ENCODE measurements at places on chromosomes 2 and 18.

- no peak for DNase-seq
These were observed 27.1 kb downstream of the LIPG start for GRCh38 chr18:49588971-49589370.

DNA sequence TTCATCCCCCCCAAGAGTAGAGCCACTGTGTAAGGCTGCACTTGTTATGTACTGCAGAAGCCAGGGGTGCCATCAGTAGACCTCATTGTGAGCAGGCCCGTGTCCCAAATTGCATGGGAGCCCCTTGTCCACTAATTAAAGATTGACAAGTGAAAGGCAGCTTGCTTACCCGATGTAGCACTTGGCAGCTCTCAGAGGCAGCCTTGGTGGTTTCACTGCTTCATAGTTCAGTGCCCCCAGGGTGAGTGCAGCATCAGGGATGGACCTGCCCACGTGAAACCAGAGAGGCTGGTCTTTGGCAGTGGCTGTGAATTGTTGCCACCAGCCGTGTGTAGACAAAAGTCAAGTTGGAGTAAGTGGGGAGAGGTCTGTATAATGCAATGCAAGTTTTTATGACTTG lies 13.3 kb downstream of the TUBB6 start:
- DNase-seq: no peak

DNA sequence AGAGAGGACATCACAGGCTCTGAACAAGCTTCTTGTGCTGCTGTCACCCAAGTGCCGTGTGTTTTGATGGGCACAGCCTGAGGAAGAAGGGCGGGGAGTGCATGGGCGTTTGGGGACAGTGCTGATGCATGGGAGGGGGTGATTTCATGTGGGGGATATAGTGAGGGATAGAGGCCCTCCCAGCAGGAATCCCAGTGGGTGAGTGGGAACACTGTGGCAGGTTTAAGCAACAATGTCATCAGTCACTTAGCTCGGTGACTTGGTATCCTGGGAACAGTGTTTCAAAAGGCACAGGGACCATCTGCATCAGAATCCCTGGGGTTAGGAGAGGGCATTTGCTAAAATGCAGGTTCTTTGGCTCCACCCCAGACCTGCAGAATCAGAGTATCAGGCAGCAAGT lies 609 bp downstream of the SIGLEC15 start:
- no peak for DNase-seq

DNA sequence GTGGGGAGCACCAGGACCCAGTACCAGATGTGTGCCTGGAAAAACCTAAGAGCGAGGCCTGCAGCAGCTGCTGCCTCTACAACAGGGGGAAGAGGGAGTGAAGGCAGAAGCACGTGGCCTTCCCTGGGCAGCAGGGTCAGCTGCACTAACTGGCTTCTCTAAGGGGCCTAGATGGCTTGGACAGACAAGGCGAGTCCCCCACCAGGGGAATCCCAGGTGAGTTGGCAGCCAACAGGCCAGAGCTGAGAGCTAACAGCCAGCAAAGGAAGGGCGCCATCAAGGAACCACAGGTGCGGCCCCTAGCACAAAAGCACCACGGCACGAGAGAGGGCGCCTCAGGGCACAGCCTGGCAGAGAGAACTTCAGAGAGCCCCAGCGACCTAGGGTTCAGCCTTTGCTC lies 19.8 kb upstream of the MAL start:
- no peak for DNase-seq

DNA sequence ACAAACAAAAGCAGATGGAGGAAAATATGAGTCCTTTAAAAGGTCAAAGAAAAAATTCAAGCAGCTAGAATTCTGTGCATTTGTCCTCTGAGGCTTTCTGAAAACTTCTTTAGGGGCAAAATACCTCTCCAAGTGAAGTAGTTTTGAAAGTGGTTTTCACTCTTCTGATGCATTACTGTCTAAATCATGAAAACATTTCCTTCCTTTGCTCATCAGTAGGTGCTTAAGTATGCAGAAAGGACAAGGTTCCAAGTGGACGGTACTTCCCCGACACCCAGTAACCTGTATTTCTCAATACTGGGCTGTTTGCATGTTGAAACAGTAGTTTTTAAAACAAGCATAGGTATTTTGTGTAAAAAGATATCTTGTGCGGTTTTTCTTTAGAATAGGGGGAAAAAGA lies 189.1 kb upstream of the ERBB4 start:
- no peak for DNase-seq

- no peak for DNase-seq
These were observed 221.4 kb upstream of the TFPI start for GRCh38 chr2:187775651-187776050.

DNA sequence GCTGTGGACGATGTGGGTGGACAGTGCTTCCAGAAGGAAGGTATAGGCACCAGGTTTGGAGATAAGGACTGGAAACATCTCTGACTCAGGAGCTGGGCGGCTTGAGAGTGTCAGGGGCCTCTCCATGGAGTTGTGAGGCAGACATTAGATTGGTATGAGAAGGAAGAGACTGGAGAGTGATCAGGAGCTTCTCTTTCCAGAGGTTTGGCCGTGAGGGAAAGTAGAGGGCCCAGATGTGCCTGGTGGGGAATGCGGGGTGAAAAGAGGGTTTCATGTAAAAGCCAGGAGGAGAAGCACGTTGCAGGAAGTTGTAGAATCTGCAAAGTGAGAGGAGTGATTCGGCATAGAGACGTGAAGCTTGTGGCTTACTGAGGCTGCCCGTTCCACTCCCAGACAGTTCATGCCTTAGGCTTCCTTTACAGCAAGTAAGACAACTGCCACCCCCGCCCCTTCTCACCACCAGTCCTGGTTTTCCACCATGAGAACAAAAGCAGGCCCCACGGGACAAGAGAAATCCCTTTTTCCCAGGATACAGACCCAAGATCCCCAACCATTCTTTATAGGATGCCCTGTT lies 166.3 kb upstream of the HDAC4 start:
- no peak for DNase-seq

DNA sequence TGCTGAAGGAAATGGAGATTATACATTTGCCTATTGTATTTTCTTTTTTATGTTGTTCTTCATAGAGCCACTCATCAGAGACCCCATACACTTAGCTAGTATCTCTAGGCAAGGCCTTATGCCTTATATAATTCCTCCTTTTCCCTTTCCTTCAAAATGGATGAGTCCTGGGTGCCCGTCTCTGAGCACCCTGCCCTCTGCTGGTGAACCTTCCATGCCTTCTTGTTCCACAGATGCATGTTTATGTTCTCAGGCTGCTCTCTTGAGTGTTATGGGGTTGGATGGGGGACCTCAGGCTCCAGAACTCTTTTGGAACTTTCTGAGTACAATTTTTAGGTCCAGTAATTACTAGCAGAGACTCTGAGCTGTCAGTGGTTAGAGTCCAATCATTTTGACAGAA lies 368.6 kb upstream of the SPRED2 start:
- no peak for DNase-seq

GRCh38 chr2:70959271-70959761 lies 19.1 kb upstream of the ANKRD53 start:
- DNase-seq: no peak

DNA sequence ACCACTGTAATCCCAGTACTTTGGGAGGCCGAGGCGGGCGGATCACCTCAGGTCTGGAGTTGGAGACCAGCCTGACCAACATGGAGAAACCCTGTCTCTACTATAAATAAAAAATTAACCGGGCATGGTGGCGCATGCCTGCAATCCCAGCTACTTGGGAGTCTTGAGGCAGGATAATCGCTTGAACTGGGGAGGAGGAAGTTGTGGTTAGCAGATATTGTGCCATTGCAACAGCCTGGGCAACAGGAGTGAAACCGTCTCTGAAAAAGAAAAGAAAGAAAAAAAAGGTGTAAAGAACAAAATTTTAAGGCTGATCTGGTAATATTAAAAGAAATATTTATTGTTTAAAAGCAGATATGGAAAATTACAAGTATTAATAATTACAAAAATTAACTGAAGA lies 29.7 kb downstream of the ZNF804A start:
- no peak for DNase-seq

DNA sequence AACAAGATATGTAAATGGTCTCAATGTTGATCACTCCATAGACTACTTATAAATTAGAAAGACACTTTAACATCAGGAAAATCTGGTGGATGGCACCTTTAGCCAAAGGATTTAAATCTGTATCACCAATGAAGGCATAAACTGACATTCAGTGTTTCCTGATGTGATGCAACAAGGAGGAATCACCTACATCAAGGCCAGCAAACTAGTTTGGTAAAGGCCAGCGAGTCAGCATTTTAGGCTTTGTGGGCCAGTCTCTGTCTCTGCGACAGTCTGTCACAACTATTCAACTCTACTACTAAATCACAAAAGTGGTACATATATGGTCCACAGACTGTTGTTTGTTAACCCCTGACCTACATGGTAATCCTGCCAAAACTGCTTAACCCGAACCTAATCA lies 33.3 kb downstream of the C2orf76 start:
- no peak for DNase-seq

DNA sequence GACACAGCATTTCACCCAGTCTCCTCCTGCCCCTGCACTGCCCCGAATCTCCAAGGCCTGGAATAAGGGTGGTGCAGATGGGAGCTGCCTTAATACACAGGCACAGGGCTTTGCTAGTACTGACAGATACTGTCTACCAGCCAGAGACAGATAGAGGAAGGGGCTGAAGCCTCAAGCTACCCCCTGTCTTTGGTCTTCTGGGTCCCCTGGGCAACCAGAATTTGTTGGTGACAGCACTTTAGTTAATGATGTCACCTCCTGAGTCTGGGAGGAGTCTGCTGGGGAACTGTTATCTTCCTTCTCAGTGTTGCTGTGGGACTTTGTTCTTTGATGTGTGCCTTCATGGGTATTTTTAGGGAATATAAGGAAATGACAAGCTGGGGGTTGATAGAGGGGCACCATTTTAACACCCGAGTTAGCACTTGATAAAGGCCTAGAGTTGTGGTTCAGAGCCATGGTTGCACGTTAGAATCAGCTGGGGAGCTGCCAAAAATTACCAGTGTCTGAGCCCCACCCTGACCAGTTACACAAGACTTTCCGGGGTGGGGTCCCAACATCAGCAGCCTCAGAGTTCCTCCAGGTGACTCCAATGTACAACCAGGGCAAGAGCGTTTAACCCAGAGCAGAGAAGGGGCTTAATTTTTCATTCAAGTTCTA lies 136.8 kb downstream of the SMAD7 start:
- peak; percentile 56 for DNase-seq

GRCh38 chr2:9690716-9691498 lies 60.1 kb upstream of the YWHAQ start:
- no peak for DNase-seq

GRCh38 chr2:46196871-46197462 lies 100.2 kb upstream of the EPAS1 start:
- no peak for DNase-seq

- DNase-seq: no peak
These were observed 104.3 kb upstream of the ST6GAL2 start for GRCh38 chr2:106990297-106990696.

DNA sequence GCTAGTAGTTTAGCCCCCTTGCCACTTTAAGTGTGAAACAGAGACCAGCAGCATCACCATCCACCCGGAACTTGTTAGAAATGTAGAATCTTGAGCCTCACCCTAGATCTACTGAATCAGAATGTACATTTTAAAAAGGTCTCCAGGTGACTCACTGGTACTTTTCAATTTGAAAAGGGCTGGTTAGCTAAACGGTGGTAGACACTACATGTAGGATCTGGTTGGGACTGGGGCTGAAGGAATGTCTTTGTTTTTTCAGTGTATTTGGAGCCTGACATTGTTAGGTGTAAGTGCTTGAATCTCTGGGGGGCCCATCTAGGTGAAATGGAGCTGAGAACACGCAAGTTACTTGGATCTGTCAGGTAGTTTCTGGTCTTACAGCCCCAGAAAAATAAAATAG lies 44.0 kb upstream of the XPO1 start:
- DNase-seq: no peak

- no peak for DNase-seq
These were observed 18.7 kb upstream of the TMEM200C start for GRCh38 chr18:5914016-5914415.

- DNase-seq: no peak
These were observed 179.1 kb downstream of the HAUS1 start for GRCh38 chr18:46283268-46283667.

DNA sequence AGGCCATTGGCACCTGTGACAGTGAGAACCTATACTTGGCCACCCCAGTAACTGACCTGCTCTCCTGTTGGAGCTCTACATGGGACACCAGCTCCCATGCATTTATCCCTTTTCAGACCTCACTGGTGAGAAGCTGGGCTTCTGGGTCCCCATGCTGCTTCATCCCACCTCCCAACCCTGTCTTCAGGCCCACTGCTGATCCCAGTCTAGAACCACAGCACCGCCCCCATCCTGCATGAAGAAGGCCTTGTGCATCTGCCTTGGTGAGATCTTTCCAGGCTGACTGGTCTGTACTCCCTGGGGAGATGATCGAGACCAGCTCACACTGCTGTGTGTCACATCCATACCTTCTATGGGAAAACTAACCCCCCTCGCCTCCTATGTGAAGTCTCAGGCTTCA lies 22.7 kb downstream of the TTC32 start:
- no peak for DNase-seq

DNA sequence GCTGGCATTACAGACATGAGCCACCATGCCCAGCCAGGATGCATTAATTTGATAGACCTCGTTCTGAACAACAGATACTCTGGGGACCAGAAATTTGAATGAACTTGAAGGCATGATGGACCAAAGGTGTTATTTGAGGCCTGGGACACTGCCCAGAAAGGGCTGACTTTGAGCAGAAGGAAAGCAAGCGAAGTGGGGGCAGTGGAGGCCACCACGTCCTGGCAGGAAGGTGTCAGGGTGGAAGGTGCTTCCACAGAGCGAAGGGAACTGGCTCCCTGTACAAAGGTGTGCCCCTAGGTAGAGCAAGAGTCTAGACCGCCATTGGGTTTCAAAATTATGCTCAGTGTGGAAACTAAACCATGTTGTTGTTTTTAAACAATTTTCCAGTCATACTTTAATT lies 23.9 kb downstream of the ZNF236 start:
- no peak for DNase-seq

- DNase-seq: no peak
These were observed 7.1 kb downstream of the IL1RL1 start for GRCh38 chr2:102318437-102318836.

DNA sequence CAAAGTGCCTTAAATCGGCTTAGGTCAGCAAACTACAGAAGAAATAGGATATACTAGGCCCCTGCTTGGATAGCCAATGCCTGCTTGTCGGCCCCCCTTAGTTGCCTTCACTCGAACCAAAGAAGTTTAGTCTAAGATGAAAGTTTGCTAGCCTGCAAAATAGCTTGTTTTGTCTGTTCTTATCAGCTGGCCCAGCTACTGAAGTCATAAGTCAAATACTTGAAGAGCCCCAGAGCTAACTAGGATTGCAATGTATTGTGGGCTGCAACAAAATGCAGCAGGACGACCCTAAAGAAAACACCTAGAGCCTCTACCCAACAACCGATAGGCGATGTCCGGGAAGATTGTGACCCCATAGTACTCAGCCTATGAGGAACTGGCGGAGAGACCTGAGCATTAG lies 183.5 kb upstream of the HS6ST1 start:
- no peak for DNase-seq

GRCh38 chr18:32974421-32975162 lies 201.8 kb upstream of the KLHL14 start:
- DNase-seq: no peak

DNA sequence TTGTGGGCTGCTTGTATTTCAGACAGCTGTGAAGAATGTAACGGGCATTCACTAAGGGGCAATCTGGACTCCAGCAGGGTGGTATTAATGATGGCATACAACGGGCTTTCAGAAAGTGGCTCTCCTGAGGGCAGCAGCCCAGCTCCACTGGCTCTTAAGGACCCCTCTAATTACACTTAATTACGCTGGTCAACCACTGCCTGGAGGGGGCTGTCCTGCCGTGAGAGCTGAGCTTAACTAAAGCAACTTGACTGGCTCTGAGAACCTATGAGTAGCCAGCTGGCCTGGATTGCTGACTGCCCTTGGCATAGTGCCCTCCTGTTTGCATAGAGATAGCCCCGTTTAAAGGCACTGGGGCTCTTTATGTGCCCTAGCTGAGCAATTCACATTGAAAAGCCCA lies 3.8 kb downstream of the LIPG start:
- DNase-seq: no peak
